ENCODE measurements at places on chromosomes 1 and 21.

- DNase-seq, result no peak
These were observed 15.2 kb upstream of the ALX3 start for GRCh38 chr1:110085671-110086070.

GRCh38 chr1:43453442-43454269, at the start of gene HYI:
HYI (minus strand) TSS chr1:43453931; CDS start chr1:43453793, 138 bp downstream.
- peak; percentile 24 for DNase-seq

DNA sequence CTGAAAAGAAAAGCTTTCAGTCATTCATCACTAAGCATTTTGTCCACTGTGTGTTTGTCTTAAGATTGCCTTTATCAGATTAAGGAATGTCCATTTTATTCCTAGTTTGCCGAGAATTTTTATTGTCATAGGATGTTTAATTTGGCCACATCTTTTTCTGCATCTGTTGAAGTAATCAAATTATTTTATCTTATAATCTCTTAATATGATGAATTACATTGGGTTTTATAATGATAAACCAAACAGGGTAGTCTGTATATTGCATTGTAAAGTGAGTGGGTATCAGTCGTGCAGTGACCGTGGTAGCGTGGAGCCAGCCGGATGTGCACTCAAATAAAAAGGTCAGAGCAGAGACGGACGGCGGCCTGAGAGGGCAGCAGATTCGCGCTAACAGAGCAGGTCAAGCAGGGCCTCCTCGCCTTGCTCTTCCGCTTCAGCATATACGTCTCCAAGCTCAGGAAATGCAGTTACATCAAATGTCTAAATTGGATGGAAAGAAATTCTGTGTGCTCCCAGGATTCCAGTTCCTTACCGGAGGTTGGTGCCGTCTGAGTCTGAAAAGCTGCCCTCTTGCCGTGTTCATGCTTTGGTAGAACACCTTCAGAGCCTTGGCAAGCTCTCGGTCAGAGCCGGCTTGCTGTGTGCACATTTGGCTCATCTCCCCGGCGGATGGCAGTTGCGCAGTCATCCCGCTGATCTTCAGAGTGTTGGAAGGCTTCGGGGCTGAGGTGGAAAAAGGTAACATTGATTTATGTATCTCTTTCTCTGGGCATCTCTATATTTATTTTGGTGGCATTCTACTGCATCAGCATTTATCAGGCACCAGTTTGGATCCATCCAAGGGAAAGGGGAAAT, 51.5 kb downstream of the SCCPDH start:
- DNase-seq, result no peak

DNA sequence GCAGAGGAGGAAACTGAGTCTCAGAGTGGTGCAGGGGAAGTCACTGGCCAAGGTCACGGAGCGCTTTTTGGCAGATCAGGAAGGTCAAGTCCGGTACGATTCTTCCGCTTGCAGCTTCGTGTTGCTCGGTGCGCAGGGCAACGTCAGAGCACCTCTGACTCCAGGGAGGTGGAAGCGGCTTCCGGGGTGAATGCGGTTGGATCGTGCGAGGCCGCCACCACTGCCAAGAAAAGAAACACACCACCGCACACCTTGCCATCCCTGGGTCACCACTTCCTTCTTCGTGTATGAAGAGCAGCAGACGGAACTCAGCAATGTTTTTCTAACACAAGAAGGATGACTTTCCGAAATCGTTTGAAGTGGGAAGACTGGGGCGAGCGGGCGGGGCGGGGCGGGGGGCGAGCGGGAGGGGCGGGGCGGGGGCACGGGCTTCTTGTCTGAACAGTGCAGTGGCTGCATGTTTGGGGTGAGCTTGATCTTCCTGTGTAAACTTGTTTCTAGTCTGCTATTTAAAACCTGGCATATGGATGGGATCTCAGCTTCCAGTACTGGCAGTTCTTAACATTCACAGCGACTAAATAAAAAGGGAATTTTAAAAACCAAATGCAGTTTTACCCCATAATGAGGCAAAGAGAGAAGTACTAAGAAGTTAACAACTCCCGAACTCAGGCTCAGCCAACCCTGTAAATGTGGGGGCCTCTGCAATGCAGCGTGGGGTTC, 300.0 kb downstream of the RRAGC start:
- no peak for DNase-seq

DNA sequence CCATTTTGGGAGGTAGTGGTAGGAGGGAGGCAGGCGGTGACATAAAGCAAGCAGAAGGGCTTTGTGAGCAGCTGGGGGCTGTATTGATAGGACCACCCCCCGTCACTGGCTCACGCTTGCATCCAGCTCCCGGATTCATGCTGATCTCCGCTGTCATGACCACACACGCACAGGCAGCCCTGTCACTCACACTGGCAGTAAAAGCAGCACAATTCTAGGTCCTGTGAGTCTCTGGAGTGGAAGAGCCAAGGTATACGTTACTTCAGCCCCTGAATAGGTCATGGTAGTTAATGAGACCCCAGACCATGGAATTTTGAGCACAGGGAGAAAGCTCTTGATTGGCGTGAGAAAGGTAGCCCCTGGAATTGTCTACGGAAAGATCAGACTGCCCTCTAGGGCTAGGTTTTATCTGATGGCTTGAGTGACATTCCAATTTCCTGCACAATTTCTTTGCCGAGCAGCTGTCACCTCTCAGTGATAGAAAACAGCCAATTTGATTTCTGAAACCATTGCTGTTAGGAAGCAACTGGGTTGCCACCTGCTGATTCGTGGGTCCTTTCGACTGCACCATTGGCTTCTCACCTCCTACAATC, 5.4 kb downstream of the OR2B11 start:
- no peak for DNase-seq
